Upper lobe of right lung (tissue), 1 donor: ENCODE measurements at places on chromosomes 3 and 15. TPM values are rescaled to one million over a fixed set of nuclear protein-coding genes. Genes with fewer than 3 reads are reported as not detected.

DNA sequence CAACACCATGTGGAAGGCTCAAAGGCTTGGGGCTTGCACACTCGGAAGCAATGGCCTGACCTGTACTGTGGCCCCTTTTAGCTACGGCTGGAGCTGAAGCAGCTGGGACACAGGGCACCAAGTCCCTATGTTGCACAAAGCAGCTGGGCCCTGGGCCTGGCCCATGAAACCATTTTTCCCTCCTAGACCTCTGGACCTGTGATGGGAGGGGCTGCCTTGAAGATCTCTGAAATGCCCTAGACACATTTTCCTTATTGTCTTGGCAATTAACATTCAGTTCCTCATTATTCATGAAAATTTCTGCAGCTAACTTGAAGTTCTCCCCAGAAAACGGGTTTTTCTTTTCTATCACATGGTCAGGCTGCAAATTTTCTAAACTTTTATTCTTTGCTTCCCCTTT is 85.6 kb upstream of the ALDH1A3 start:
- no peak for DNase-seq

DNA sequence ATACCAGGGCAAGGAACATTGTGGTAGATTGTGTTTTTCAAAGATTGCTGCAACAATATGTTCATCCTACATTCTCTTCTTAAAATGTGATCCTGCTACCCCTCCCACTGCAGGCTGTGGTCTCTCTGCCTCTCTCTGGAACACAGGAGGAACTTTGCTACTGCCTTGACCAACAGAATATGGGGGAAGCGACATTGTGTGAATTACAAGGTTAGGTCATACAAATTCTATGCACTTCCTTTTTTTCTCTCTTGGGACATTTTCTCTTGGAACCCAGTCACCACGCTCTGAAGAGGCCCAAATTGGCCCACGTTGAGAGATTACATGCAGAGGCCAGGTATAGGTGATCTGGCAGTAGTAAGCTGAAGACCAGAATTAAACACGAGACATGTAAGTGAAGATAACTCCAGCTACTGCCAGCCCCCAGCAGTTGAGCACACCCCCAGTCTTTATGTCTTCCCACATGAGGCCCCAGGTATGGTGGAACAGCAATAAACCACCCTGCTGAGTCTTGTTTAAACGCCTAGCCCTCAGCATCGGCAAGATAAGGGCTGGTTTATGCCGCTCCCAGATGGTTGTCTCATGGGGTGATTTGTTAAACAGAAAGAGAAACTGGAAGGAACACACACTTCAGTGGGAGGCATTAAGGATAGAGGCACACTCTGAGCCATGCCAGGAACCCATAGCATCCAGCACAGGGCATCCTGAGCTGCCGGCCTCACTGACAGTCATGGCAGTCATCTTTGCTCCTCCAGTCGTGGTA is 59.9 kb downstream of the FAM43A start:
- no peak for DNase-seq

DNA sequence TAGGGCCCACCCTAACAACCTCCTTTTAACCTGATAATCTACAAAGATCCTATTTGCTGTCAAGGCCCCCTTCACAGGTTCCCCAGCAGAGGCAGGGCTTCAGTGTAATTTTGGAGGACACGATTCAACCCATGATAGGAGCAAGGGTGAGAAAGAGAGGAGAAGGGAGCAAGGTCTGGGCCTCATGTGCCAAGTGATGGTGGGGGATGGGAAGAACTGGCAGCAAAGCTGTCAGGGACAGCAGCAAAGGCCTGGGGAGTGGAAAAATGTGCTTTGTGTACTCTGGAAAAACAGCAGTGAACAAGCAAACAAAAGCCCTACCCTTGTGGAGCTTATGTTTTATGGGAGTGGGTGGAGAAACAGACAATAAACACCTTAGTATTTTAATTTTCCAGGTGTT is 2.7 kb upstream of the GALNT15 start:
- DNase-seq = no peak

DNA sequence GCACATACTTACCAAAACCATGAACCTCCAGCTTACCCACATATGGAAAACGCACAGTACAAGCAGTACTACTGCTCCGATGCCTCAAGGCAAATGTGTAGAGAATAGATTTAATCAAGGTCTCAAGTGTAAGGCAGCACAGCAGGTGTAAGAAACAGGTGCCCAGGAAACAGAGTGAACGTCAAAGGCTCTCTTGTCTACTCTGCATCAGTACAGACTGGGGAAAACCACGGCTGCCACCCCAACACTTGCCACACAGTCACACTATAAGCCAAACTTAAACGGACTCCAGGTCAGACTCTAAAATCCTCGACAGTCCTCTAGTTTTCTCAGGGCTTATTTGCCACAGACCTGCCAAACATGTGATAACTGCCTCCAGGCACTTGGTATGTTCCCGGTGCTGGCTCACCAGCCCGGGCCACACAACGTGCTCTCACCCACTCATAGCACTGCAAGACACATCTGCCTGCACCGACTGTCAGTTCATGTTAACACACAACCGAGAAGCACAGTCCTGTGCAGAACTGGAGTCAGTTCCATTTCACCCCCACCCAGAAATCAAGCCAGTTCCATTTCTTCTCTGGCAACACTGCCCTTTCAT is 30.6 kb downstream of the ABCC5 start:
- no peak for DNase-seq

Gene ZNF860
- 1.6 TPM for total RNA-seq

Gene PARP15
- total RNA-seq = 9.7 TPM

DNA sequence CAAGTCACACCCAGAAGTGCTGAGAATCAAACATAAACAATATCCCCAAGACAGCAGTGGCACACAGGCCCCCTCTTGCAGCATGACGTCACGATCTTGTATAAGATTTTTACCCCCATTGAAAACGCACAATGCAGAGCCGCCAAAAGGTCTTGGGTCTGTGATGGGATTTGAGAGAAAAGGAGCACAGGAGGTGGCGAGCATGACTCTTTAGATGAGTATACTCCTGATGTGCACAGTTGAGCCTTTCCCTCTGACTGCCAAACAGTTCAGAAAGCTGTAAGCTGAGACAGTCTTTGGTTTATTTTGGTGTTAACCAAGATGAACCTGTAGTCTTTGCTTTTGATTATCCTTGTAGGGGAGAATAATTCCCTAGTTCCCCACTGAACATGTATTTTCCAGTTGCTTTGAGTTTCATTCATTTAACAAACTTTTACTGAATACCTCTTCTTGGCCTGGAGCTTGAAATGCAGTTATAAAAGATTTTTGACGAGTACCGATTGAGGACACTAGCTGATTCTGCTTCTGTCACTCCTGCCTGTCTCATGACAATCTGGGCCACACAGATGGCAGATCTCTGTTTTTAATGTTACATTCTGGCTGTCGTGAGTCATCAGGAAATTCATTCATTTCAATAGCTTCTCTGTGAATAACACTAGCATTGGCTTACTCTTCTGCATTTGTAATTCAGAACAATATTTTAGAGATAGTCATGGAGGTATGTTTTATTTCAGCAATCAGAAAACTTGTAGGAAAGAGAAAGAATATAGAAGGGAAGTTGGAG is 28.9 kb downstream of the CFAP91 start:
- no peak for DNase-seq

GRCh38 chr3:127443581-127444375 is 146.8 kb downstream of the TPRA1 start:
- DNase-seq = peak; percentile 43

GRCh38 chr15:78931439-78932257 is 13.2 kb downstream of the CTSH start:
- no peak for DNase-seq

GRCh38 chr15:29675791-29676301 is 146.4 kb downstream of the TJP1 start:
- no peak for DNase-seq

- DNase-seq = no peak
These were observed 2.3 kb upstream of the EIF1B start for GRCh38 chr3:40307176-40307575.

- DNase-seq = no peak
These were observed 214.2 kb downstream of the NAALADL2 start for GRCh38 chr3:175073219-175073905.

DNA sequence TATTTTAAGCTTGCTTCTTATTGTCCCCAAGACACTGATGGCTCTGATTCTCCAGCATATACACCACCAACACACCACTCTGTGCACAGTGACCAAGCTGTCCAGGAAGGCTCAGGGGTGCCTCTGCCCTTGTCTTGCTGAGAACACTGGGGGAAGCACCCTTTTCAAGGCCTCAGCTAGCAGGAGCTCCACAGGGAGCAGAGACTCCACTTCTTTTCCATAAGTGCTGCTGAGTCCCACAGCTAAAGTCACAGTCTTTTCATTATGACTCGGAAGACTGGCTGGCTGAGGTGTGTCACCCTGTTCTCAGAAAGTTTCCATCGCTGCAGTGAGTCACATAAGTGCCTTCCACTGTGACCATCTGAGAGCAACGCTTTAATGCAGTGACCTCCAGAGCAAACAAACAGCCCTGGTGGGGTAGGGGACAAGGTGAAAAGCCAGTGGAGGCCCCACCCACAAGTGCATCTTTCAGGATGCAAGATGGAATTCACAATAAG is 226.9 kb upstream of the CHRNA7 start:
- no peak for DNase-seq
